Activated naive CD8-positive, alpha-beta T cell treated with anti-CD3 and anti-CD28 coated beads for 36 hours (primary cell): ENCODE measurements at places on chromosomes 1 and 21. TPM values are rescaled to one million over a fixed set of nuclear protein-coding genes. Genes with fewer than 3 reads are reported as not detected.

GRCh38 chr1:3539707-3540425, 71.4 kb downstream of the MEGF6 start:
- DNase-seq: no peak
- no peak overlapping the region for H3K27ac ChIP-seq
- H3K4me3 ChIP-seq: no peak overlapping the region
- no peaks in the 10 kb centered on the region for H3K36me3 ChIP-seq

- H3K27me3 ChIP-seq: peaks cover 5% of the 10 kb centered on the region
- H3K27ac ChIP-seq: no peak overlapping the region
- no peak overlapping the region for H3K4me3 ChIP-seq
- DNase-seq: no peak
Measured at GRCh38 chr21:35861661-35862060, 198.7 kb downstream of the SETD4 start.

DNA sequence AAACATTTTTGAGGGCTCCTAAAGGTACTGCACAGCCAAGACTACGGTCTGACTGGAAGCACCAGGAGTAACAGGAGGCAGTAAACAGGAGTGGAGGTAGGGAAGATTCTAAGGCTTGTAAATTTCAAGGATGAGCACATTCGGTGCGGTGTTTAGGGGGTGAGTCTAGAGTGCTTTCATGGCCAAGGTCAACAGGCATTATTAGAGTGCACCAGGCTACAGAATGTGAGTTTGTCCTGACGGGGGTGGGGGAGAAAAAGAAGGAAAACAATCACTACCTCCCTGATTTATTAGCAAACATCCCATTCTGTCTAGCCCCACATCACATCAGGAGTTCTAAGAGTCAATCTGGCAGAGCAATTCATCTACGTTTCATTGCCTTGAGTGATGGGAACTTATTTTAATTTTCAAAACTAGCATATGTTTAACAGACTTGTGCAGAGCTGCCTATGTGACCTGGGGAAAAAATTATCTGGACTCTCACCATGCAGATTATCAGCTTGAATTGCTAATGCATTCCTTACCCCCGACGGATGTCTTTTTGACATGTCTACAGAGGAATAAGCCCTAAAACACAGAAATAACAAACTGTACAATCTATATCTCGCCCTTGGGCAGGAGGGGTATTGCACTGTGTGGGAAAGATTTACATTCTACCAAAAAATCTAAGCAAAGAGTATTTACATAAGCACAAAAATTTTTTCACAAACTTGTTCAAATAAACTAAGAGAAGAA, 45.0 kb downstream of the APP start:
- H3K27ac ChIP-seq: no peak overlapping the region
- peaks cover 2% of the 10 kb centered on the region for H3K4me1 ChIP-seq
- no peak for DNase-seq

DNA sequence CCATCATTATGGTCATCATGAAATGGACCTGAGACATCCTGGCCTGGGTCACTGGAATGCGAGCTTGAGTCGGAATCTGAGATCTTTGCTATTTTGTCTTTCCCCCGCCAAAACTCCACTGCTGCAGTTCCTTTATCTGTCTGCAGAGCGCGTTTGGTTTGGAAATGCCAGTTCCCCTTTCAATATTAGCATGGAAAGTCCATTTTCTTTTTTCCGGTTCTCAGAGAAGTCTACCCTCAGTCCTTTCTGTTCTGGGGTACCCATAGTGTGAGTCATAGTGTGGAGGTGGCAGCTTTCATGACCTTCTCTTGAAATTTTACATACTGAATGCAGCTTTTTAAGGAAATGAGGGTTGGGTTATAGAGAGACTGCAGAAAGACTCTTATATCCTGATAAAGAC, 14.6 kb downstream of the CACNA1E start:
- no peaks in the 10 kb centered on the region for H3K36me3 ChIP-seq
- DNase-seq: no peak
- peaks cover 40% of the 10 kb centered on the region for H3K27me3 ChIP-seq
- H3K4me3 ChIP-seq: no peak overlapping the region
- H3K4me1 ChIP-seq: peaks cover 2% of the 10 kb centered on the region

The FAM229A gene
- 2.8 TPM for total RNA-seq

The YBEY gene
- 14.3 TPM for total RNA-seq
